Karpas-422 (cell line): ENCODE measurements at places on chromosomes 3 and 15.

GRCh38 chr3:114151091-114151490 is 27.8 kb downstream of the DRD3 start:
- no peak for DNase-seq

- no peak for DNase-seq
Observed at GRCh38 chr3:99702953-99703943, 64.9 kb downstream of the COL8A1 start.

DNA sequence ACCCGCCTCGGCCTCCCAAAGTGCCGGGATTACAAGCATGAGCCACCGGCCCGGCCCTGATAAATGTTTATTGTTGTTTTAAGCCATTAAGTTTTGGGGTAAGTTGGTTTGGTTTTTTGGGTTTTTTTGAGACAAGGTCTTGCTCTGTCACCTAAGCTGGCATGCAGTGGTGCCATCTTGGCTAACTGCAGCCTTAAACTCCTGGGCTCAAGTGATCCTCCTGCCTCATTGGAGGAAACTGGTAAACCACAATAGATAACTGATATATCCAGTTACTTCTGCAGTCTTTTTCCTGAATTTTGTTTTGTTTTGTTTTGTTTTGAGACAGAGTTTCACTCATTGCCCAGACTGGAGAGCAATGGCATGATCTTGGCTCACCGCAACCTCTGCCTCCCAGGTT is 4.2 kb downstream of the SLC25A20 start:
- DNase-seq = no peak

DNA sequence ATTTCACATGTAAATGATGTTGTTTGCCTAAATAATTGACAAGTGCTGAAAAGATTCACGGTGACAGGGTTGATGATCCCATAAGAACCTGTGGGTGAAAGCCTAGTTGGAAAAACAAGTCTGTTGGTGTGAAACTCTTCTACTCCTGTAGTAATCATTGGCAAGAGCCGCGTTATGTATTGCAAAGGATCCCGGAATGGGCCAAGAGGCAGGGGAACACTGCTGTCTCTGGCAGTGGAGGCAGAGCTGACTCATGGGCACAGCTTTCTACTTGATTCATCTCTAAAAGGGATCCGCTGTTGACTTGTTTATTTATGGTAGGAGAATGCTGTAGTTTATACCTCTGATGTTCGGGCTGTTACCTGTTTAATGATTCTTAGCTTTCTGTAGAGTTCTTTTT is 63.1 kb downstream of the MAP6D1 start:
- DNase-seq = no peak

DNA sequence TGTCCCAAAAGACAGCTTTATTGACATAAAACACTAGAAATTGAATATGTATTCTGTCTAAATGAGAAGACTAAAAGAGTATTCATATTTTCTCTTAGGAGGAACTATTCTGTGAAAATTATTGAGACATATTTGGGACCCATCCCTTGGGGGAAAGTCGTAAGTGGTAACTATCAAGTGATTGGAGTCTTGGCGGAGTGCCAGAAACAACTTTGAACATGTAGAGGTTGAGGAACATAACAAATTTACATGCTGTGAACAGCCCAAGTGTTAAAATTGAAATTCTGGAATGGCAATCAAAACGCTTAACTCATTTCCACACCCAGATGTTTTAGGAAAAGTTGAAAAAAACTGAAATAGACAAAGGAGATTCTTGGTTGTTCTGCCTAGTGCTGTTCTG is 1034.6 kb downstream of the NSUN3 start:
- peak; percentile 43 for DNase-seq

GRCh38 chr15:69979262-69979661 is 118.5 kb downstream of the TLE3 start:
- DNase-seq = peak; percentile 70

- no peak for DNase-seq
Observed at GRCh38 chr3:190382082-190382481, 5.9 kb upstream of the CLDN16 start.

GRCh38 chr3:36678216-36679013 is 85.9 kb downstream of the DCLK3 start:
- DNase-seq = peak; percentile 42

- DNase-seq = no peak
Observed at GRCh38 chr15:99017322-99017701, 9.7 kb upstream of the PGPEP1L start.

GRCh38 chr3:155846119-155846518 is 8.1 kb downstream of the SLC33A1 start:
- DNase-seq = no peak

- DNase-seq = no peak
Observed at GRCh38 chr3:111051354-111051753, 20.3 kb upstream of the NECTIN3 start.

DNA sequence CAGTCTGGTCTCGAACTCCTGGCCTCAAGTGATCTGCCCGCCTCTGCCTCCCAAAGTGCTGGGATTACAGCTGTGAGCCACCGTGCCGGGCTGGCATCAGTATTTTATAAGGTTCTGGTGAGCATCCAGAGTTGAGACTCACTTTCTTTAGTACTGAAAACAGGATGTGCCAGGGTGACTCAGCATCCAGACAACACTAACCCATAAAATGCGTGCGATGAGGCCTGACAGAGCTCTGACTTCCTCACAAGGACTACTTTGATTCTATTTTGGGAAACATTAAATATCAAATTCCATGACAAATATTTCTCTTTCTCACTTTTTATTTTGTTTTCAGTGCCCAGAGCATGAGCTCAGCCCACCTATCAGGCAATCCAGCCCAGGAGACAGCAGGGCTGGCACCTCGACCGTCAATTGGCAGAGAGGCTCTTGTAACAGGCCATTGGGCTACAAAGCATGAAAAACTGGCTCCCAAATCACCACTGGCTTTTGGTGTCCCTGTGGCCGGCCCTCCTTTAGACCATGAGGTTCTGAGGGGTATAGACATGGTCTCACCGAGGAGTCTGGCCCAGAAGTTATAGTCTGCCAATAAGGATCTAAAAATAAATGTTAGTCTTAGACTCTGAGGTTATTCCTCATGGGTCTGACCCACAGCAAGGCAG is 75.0 kb downstream of the FEM1B start:
- no peak for DNase-seq

GRCh38 chr3:150073031-150073430 is 102.3 kb upstream of the PFN2 start:
- no peak for DNase-seq

GRCh38 chr15:93239591-93239990 is 150.6 kb upstream of the RGMA start:
- DNase-seq = no peak

DNA sequence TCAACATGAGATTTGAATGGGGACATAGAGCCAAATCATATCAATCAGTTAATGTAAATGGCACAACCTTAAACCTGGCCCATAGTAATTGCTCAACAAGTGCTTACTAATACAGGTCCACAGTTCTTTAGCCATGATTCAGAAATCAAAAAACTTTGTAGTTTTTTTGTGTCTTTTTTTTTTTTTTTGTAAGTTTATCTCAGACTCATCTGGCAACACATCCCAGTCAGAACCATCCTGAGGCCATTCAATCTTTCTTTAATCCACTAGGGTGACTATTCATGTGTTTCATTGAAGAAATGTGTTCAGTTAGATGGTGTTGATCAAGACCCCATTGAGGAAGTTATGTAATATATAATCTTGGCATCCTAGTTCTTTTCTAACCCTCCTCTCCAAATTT is 65.4 kb downstream of the ABI3BP start:
- peak; percentile 27 for DNase-seq

DNA sequence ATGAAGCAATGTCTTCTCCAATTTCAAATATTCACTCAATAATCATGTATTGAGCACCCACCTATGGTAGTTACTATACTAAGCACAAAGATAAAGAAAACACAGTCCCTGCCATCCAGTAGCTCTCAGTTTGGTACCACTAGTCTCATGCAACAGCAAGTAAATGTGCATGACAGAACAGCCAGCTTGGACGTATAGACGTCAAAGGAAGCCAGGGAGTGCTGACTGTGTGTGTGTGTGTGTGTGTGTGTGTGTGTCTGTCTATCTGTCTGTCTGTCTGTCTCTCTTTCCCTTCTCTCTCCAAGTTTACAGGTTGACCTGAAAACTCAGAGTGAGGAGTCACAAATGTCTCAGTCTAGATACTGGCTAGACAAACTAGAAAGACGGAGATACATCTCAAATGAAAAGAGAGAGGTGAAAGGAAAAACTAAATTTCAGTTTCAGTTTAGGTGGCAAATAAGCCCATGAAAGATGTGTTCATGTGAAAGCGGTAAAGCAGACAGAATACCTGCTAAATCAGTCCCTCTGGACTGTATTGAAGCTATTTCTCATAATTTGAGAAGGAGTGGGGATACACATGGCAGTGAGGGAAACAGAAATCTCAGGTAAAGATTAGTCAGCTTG is 141.1 kb upstream of the PTPRG start:
- no peak for DNase-seq

DNA sequence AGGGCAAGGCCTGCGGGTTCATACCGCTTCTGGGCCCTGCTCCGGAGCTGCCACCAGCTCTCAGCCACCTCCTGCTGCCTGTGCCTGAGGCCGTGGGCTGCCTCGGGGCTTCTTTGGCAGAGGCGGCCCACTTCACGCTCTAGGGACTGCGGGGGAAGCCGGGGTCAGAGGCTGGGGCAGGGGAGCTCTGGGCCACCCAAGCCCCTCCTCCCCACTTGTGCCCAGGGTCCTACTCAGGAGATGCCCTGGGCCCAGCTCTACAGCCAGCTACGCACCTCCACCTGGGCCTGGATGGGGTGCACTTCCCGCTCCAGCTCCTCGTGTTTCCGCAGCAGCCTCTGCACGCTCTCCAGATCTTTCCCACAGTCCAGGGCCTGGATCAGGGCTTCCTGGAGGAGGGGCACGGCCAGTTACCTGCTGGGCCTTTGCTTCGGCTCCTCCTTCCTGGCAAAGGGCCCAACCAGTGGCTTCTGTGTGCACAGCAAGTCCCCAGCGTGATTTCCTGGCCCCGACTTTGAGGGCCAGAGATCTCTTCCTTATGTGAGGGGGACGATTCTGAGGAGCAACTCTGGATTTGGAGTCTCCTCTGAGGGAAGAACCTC is 24.0 kb downstream of the PLA2G4B start:
- no peak for DNase-seq

DNA sequence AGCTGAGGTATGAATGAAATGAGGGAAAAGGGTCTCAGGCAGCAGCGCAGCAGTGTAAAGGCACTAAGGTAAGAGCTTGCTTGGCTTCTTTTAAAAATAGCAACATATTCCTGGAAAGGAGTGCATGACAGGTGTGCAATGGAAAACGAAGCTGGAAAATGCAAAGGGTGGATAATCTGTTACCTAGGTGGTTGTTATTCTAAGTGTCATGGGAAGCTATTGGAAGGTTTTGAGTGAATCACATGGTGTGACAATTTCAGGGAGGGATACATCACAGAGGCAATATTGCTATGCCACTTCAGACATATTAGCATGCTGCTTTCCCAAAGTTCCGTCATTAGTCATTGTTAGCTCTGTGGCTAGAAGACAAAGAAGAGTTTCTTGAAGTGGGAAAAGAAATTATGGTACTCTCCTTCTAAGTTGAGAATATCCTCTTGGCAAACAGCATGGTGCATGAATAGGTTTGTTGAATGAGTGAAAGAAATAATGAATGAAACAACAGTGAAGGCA is 28.7 kb upstream of the TMEM45A start:
- DNase-seq = no peak

- no peak for DNase-seq
Observed at GRCh38 chr3:59688636-59689035, 638.8 kb upstream of the CFAP20DC start.

DNA sequence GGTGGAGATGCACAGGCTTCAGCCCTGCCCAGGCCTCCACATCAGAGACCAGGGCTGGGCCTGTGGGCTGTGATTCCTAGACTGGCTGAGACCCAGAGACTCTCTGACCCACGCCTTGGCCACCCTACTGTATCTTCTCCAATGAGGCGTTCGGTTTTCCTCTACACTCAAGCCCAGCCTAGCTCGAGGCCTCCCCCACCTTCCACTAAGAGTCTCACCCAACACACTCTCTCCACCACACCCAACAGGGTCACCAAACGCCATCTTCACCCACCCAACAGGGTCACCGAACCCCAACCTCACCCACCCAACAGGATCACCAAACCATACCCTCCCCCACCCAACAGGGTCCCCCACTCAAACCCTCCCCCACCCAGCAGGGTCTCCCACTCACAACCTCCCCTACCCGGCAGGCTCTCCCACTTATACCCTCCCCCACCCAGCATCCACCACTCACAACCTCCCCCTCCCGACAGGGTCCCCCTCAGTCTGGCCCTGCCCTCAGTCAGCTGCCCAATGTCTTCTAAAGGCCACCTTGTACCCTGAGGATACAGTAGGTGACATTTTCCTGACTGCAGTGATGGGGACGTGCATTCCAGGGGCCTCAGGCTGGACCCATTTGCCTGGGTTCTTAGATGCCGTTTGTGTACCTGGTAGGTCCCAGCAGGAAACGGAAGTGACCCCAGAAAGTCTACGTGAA is 20.4 kb downstream of the CFAP100 start:
- DNase-seq = no peak

DNA sequence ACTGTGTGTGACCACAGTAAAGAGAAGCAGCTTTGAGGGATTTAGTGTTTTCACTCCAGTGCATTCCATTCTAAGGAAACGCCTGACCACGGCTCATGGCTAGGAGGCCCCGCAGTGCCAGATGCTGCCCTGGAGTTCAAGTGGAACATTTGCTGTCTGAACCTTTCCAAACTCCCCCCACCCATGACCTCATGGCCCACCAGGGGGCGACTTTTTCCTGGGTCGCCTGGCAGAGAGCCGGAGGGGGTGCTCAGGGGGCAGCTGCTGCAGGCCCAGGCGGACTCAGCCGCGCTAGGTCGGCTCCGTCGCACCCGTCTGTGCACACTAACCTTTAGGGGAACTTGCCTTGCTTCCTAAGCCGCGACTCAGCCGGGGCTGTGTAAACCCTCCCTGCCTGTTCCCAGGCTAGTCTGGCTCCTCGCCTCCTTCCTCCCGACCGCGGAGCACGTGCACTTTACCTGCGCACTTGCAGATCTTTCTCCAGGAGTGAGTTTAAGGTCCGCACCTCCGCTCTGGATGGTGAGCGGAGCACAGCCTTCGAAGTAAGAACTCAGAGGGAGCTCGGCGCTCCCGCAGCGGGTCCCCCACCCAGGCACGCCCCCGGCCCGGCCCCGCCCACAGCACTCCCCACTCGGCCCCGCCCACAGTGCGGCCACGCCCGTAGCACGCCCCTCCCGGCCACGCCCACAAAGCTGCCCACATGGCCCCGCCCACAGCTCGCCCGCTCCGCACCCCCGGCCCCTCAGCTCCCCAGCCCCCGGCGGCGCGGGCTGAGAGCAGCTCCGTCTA is at the start of gene OCA2:
Gene OCA2 (minus strand): TSS at position 550 of the 789 bp plus-strand sequence. CDS start 17,441 bp downstream, outside the sequence.
- DNase-seq = no peak

GRCh38 chr3:28556195-28556594 is 207.6 kb upstream of the AZI2 start:
- no peak for DNase-seq

DNA sequence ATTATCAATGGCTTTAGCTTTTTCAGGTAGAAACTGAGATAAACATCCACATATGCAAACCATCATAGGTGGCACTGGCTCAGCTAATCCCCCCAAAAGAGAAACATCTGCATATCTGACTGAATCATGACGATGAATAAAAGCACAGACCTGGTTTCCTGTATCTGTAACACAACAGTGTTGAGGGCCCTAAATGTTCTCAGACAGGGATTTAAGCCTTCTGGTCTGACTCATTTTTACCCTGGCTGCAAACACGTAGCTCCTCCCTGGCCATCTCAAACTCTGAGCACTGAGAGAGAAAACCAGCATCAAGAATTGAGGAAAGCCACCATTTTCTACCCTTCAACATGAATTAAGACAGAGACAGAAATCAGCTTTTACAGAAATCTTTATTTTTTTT is 35.2 kb downstream of the GLB1 start:
- no peak for DNase-seq
